ENCODE measurements at places on chromosomes 6 and 20.

DNA sequence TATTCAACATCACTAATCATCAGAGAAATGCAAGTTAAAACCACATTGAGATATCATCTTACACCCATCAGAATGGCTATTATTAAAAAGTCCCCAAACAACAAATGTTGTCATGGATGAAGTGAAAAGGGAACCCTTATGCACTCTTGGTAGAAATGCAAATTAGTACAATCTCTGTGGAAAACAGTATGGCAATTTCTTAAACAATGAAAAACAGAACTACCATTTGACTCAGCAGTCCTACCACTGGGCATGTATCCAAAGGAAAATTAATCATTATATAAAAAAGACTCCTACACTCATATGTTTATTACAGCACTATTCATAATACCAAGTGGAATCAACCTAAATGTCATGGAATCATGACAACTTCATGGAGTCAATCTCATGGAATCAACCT, 611.3 kb upstream of the GJE1 start:
- DNase-seq = no peak

DNA sequence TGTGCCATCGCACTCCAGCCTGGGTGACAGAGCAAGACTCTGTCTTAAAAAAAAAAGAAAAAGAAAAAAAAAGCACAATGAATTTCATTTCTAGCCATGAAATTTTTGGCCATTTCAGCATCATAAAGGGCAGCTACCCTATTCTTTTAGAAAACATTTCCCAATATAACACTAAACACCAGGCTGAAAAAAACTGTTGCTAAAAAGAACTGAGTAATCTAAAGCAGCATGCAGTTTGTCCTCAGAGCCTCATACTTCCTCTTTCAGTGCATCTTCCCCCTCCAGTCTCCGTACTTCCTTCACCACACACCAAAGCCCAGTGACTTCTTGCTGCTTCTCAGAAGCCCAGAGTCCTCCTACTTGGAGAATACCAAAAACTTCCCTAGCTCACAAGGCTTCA, 5.6 kb upstream of the IFNGR1 start:
- DNase-seq = no peak

DNA sequence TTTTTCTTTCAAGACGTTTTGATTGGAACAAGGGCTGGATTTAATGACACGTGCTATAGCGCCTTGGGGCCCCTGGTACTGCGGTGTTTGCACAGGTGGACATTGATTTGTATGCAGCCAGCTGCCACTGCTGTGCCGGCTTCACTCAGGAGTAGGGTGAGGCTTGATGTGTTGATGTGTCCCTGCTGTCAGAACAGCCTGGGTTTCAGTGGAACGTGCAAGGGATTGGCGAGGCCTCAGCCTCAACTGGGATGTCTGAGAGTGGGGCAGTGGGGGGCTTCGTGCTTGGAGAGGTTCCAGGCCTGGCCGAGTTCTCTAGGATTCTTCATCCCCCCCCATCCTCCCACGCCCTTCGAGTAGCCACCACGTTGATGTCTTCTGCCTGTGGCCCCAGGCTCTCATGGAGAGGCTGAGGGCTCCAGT, 23.0 kb downstream of the PYGB start:
- peak; percentile 92 for DNase-seq

GRCh38 chr6:111614833-111615582, 9.3 kb upstream of the TRAF3IP2 start:
- no peak for DNase-seq

GRCh38 chr6:15245361-15246216, at the start of gene JARID2:
JARID2 (plus strand) TSS chr6:15246069; CDS start chr6:15246540, 471 bp downstream.
- peak; percentile 95 for DNase-seq

GRCh38 chr6:147666255-147666654, 157.8 kb downstream of the SAMD5 start:
- no peak for DNase-seq

DNA sequence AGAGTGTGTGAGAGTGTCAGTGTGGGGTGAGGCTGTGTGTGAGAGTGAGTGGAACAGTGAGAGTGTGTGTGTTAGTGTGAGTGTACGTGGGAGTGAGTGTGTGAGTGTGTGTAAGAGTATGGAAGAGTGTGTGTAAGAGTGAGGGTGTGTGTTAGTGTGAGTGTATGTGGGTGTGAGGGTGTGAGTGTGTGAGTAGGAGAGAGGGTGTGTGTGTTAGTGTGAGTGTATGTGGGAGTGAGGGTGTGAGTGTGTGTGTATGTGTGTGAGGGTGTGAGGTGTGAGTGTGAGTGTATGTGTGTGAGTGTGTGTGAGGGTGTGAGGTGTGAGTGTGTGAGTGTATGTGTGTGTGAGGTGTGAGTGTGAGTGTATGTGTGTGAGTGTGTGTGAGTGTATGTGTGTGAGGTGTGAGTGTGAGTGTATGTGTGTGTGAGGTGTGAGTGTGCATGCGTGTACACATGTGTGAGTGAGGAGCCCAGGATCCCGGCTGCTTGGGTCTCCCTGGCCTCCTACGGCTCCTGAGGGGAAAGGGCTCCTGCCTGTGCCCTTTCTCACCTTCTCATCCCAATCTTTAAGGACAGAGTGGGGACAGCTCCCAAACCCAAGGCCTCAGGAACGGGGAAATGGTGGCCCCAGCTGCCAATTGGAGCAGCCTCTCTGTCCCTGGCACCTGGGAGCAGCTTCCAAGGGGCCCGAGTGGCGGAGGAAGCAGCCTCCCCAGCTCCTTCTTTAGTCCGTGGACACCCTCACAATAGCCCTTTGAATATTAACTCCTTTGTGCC, 100.2 kb downstream of the PSMB1 start:
- DNase-seq = no peak

- DNase-seq = no peak
Observed at GRCh38 chr6:26243752-26244151, 121.2 kb upstream of the BTN3A2 start.

GRCh38 chr6:84791233-84791632, 26.8 kb upstream of the TBX18 start:
- no peak for DNase-seq

DNA sequence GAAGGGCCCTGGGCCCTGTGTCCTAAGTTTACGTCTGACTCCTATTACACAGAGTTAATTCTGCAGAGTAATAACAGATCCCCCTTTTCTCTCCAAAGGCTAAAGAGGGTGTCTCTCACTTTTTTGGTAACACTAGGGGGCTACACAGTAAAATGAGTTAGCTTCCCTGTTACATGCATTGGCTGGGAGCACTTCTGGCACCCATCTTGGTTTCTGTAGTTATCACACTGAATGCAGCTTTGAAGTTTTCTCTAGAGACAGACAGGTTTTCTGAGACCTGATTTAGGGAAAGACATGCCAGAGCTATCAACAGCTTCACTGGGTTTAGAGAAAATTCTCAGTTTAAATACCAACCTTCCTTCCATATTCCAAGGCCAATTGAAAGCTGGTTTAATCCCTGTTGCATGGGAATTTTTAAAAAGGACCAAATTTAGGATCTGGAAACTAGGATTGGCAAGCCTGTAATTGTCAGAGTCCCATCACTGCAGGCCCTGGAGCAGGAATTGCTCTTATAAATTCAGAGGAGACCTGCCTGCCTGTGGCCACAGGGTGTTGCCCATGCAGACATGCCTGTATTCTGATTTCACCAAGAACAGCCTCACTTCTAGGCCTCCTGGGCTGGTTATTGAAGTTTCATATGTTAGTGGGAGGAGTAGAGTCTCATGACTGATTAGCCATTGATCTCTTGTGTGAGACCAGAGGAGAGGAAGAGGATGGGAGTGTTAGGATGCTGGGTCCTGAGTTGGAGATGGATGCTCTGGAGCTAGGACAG, 29.4 kb downstream of the RNF8 start:
- no peak for DNase-seq

DNA sequence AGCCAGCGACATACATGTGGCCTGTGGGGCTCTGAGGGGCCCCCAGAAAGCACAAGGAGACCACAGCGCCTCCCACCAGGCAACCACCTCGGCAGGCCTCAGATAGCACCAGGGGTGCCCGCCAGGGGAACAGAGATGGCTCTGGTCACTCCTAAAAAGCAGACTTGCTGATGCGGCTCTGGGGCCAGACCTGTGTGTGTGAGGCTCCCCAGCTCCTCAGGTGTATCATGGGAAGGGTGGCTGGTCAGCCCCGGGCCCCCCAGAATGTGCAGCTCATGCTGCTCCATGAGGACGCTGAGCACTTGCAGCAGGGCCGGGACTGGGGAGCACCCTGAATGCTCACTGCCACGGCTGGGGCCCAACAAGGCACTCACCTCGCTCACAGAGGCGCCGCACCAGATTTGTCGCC, 60.2 kb downstream of the PYGB start:
- no peak for DNase-seq

GRCh38 chr6:84026721-84027164, 6.8 kb upstream of the MRAP2 start:
- DNase-seq = no peak

DNA sequence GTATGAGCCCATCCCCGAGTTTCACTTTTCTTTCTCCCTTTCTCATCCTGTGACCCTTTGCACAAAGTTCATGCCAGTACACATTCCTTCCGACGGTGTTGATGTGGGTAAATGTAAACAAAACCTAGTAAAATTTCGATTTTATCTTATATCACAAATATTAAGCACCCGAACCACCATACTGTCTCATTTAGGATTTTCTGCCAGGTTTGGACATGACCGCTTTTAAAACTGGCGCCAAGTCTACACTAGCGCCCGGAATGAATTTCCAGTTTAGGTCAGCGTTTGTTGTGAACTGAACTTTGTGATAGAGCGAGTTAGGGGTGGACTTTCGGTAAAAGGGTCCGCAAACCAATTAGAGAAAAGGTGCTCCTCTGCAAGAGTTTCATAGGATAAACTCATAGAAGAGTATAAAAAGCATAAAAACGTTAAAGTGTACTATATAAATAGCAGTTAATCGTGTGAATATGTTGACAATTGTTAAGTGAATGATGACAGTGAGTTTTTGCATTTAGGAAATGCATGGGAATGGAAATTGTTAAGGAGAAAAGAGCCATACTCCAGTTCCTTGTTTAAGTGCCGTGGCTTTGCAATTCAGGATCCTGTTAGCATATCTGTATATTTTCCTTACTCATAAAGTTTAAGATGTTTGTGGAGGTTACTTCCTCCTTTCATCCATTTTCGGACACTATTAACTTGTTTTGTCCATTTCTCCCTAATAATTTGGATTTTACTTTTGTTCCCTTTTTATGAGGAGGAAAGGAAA, 937 bp downstream of the AKAP7 start:
- DNase-seq = no peak

- no peak for DNase-seq
Observed at GRCh38 chr6:50097966-50098640, 48.4 kb upstream of the DEFB112 start.

DNA sequence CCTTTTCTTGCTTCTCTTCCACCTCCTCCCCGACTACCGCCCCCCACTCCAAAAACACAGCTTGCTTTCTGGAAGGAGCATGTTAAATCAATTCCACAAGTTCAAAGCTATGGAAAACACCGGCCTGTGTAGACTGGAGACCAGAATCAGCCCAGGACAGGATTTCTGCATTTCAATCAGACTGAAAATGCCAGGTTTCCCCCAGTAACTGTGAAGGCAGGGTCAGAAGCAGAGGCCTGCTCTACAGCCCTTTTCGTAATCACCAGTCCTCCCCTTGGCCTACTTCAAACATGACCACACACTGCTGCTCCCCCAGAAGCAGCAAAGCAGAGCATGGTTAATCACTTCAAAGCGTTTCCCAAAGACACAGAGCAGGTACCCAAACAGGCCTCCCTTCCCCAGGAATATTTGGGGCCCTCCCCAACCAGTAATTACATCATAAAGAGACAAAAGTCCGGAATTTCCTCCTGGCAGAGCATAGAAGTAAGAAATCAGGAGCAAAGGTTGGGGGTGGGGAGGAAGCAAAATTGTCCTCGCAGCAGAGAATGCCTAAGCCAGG, 38.4 kb downstream of the ZMYND8 start:
- DNase-seq = no peak

DNA sequence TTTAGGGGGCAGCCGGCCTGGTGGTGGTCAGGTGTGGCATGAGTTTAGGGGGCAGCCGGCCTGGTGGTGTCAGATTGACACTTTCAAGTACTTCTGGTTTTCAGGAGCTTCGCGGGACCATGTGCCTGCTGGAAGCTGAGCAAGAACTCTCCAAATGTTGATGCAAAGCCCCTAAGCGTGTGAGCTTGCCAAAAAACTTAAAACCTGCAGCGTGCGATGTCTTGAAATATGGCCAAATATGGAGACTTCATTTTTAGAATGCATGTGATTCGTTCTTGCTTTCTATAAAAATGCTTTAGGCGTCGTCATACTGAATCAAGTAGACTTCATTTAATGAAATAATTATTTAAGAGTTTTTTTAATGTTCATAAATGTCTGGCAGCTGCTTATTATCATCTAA, 149.4 kb downstream of the SMOC2 start:
- DNase-seq = no peak

- DNase-seq = no peak
Observed at GRCh38 chr6:88890394-88890793, 73.0 kb downstream of the RNGTT start.

DNA sequence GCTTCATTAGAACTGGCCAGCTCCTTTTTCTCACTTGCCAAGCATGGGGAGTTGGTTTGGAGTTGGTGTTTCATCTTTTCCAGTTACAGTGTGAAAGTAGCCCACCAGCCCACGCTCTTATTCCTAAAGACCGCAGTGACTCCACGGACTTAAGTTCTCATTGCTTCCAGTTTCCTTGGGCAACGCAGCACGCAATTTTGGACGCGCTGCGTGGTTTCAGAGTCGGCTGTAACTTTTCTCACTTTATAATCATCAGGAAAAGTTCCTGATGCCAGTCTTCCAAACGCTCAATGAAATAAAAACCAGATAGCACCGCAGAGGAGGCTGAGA, 381 bp upstream of the PEX7 start:
- no peak for DNase-seq

GRCh38 chr20:8401556-8401955, 269.5 kb downstream of the PLCB1 start:
- DNase-seq = no peak

- no peak for DNase-seq
Observed at GRCh38 chr20:36784900-36785299, 11.3 kb upstream of the DSN1 start.

GRCh38 chr6:151763938-151764680, 43.4 kb upstream of the ESR1 start:
- no peak for DNase-seq

DNA sequence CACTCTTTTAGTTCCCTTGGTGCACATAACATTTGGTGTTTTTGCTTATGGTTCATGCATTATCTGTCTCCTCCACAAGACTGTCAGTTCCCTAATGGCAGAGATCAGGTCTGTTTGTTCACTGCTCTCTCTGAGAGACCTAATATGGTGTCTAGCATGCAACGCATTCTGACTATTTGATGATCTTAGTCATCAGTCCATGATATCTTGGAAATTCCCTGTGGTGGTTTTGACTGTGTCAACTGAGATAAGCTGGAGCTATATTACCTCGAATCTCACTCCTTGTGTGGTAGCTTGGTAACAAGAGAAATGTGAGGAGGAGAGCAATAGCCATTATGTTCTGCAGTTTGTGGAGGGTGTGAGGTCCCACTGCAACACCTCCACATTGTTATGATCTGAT, 229.8 kb downstream of the FRK start:
- no peak for DNase-seq

DNA sequence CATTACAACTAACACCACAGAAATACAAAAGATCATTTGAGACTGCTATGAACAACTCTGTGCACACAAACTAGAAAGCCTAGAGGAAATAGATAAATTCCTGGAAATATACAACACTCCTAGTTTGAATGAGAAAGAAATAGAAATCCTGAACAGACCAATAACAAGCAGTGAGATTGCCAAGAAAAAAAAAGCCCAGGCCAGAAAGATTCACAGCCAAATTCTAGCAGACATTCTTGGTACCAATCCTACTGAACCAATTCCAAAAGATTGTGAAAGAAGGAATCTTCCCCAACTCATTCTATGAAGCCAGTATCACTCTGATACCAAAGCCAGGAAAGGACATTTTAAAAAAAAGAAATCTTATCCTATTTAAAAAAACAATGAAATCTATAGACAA, 7.0 kb upstream of the CDK19 start:
- no peak for DNase-seq
